ENCODE measurements at places on chromosomes 13 and 19.

DNA sequence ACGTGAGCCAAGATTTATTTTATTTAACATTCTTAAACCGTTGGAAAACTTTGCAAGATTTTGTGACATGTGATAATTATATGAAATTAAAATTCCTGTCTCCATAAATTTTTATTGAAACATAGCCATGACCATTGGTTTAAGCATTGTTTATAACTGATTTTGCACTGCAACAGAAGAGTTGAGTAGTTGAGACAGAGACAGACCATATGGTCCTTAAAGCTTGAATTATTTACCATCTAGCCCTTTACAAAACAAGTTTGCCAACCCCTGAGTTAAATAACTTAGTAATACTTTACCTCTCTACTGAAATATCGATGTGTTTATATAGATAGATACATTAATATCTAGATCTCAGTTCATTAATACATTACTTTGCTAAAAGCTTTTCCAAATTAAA, 814.1 kb upstream of the GPC6 start:
- DNase-seq: no peak

GRCh38 chr13:85197431-85197830, 601.8 kb downstream of the SLITRK6 start:
- DNase-seq: no peak

DNA sequence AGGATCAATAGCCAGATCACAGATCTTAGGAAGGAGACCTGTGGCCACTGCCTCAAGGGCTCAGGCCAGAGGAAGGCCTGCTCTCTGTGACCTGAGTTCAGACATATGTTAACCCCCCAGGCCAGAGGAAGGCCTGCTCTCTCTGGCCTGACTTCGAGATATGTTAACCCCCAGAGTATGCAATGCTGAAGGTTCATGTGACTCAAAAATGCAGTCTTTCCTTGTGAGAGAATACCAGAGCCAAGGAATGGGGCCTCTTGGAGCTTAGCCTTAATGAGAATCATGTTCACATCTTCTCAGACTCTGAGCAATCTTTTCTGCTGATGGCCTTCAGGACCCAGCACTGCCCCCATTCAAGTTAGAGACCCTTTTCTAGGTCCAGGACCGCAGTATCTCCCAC, 36.7 kb downstream of the MBNL2 start:
- DNase-seq: peak; percentile 74

DNA sequence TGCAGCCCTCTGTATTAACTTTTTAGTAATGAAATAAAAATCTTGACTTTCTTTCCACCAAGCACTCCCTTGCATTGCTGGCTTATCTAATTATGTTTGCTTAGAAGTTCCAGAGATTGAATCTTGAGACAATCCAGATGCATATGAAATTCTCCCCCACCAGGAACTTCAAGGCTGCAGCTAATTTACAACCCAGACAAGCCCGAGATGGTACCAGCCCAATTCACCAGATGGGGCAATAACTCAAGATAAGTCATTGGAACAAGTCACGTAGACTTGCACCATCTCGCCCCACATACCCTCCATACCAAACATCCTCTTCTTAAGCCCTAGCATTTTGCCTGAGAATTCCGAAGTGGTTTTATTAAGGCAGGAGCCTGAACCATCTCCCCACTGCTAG, 29.0 kb downstream of the UTP14C start:
- no peak for DNase-seq

GRCh38 chr13:31045286-31046081, 113.0 kb downstream of the TEX26 start:
- DNase-seq: peak; percentile 93

- no peak for DNase-seq
Measured at GRCh38 chr19:18264137-18264854, 10.0 kb downstream of the IQCN start.

Measured in fibroblast of skin of right quadriceps (primary cell).